ENCODE measurements at places on chromosomes 12 and 14.

- peak; percentile 76 for DNase-seq
Observed at GRCh38 chr14:77022236-77022852, 6.2 kb downstream of the IRF2BPL start.

- no peak for DNase-seq
Observed at GRCh38 chr14:55073856-55074255, 22.4 kb downstream of the MAPK1IP1L start.

DNA sequence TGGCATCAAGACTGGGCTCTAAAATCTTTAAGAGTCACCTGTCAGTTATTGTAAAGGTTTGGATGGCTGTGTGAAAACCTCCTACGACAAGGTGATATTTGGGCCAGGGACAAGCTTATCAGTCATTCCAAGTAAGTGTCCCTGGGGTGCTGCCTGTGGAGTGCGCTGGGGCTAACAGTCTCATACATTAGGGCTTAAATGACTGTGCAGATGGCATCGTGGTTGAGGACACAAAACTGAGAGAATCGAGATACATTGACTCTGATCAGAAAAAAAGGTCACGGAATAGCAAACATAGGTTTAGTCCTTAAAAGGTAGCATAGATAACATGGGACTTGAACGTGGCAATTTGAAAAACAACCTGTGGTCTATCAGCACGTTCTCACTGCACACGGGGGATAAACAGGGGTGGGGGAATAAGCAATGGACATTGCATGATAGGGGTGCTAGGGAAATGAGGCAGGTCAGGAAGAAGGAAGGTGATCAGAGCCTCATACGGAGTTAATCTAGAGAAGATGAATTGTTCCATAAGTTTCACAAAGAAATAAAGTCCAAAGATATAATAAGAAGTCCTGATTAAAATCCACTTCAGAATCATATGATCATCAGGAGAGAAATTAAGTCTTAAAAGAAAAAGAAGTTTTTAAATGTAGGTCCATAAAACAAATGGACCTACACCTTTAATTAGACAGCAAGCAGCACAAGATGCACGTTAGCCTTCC lies 100.3 kb downstream of the DAD1 start:
- no peak for DNase-seq

DNA sequence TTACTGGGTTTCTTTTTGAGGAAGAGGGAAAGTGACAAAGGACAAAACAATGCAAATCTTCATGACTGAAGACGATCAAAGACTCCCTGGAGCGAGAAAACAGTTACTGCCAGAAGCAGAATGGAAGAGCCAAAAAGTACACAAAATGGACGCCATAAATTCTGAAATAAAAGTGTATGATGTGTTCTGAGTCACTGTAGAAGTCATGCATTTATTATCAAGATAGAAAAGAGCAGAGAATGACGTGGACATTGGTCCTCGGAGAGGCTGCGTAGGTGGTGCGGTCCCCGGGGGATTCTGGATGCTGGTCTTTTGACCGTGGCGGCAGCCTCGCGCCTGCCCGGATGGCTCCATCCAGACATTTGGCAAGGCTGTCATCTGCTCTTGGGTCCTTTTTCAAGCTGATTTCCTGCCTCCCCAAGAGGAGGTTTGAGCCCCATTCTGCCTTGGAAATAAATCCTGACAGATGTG lies 52.8 kb downstream of the C14orf132 start:
- no peak for DNase-seq

DNA sequence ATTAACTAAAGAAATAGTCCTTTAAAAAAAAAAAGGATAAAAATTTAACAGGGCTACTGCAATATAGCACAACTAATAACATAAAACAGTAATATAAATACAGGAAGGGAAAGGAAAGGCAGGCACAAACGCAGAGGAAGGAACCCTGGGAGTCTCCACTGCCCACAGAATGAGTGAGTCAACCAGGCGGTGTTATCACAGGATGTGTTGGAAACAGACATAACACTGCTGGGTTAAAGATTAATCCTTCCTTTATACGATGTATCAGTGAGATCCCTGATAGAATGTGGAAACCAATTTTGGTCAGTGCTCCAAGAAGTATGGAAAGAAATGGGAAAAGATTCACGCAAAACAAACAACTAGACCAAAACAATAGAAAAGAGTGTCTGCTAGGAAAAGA lies 47.9 kb downstream of the FGD6 start:
- peak; percentile 95 for DNase-seq

GRCh38 chr12:48286665-48287064 lies 64.1 kb downstream of the ZNF641 start:
- DNase-seq: peak; percentile 64

- DNase-seq: no peak
Observed at GRCh38 chr12:93336291-93336741, 41.4 kb upstream of the NUDT4 start.

GRCh38 chr12:89424389-89424788 lies 72.1 kb upstream of the DUSP6 start:
- DNase-seq: no peak

- DNase-seq: no peak
Observed at GRCh38 chr14:77316872-77317301, 3.8 kb downstream of the POMT2 start.

GRCh38 chr12:12717586-12718380 lies 615 bp downstream of the CDKN1B start:
- DNase-seq: peak; percentile 78

DNA sequence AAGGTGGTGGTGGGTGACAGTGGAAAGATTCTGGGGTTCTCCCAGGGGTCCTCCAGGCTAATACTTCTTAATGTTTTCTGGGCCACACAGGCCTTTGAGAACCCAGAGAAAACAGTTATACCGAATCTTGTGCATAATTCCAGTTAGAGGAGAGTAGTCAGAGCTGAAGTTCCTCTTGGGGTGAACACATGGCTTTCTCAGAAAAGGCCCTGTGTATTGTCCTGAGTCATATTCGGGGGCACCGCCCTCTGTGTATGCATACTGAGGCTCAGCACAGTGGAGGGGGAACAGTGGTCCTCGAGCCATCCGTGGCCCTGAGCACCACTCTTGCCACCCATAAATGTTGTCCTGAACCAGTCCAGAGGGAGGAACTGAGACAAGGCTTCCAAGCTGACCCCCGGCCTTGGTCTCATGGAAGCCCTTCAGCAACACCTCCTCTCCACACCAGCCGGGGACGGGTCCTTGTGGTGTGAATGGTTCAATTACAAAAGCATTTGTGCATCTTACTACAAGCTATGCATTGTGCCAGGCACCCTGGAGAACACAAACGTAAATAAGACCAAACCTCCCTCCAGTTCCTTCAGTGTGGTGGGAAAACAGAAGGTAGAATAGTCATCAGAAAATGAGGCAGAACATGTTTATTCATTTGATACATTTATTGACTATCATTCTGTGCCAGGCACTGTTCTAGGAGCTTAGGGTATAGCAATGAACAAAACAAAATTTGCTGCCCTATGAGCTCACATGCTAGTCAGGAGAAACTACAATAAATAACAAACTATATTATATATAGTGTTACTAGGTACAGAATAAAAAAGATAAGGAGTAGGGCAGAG lies 9.9 kb downstream of the DHRS2 start:
- no peak for DNase-seq

DNA sequence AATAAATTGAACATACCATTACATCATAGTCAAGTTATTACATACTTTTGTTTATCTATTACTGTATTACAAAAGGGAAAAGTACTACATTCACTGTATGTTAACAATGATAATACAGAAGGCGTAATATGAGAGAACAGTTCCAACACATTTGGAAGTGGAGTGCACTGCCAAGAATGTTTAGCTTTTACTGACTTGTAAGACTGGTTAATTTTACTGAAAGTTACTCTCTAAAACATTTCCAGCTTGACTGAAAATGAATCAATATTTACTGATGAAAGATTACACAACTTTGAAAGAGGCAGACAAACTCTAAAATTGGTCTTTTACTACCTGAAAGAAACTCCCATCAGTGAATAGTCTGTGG lies 728.5 kb downstream of the FSCB start:
- peak; percentile 11 for DNase-seq

GRCh38 chr12:123743002-123743401 lies 19.1 kb upstream of the DNAH10 start:
- no peak for DNase-seq

GRCh38 chr14:93944348-93945069 lies 17.4 kb downstream of the FAM181A start:
- DNase-seq: no peak

DNA sequence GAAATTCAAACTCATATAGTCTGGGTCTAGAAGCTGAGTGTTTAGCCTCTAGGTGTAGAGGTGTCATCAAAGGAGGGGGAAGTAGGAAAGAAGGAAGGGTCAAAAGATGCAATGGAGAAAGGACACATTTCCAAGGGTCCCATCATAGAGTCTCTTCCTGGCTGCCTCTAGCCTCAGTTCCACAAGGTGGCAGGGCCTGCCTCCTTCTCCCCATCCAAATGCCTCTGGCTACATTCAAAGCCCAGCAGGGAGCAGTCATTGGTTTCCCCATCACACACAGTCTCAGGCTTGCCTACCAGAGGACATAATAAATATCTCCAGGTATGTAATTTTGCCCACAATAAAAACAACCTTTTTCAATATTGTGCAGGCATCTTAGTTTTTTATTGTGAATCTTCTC lies 2.1 kb upstream of the CCT2 start:
- DNase-seq: peak; percentile 55

DNA sequence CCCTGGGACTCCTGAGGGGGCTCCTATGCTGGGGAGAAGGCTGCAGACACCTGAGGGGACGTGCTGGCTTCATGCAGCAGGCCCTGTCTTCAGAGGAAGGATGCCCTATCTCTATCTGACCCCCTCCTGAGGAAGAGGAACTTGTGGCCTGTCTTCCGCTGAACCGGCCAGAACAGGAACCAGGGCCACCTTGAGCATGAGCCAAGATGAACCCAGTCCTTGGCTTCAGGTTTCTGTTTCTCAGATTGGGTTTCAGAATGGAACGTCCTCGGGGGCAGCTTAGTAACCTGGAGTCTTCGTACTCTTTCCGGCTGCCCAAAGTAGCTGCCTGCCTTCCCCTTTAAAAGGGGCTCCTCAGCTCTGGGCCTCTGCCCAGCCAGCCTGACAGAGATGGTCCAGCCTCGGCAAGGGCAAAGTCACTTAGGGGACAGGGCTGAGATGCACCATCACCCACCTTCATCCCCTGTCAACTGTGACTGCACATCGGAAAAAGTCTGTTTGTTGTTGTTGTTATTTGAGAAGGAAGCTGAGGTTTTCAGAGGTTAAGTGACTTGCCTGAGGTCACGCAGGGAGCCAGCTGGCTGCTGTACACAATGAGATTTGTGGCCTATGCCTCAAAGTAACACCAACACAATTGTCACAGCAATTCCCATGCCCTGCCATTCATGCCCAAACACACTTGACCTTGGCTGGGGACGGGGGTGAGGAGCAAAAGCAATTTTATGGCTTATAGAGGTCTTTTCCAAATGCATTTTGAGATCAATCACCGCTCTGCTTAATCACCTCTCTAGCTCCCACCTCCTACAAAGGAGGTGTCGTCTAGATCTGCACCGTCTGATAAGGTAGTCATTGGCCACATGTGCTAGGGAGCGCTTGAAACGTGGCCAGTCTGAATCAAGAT lies 13.4 kb downstream of the ASB2 start:
- DNase-seq: peak; percentile 47

DNA sequence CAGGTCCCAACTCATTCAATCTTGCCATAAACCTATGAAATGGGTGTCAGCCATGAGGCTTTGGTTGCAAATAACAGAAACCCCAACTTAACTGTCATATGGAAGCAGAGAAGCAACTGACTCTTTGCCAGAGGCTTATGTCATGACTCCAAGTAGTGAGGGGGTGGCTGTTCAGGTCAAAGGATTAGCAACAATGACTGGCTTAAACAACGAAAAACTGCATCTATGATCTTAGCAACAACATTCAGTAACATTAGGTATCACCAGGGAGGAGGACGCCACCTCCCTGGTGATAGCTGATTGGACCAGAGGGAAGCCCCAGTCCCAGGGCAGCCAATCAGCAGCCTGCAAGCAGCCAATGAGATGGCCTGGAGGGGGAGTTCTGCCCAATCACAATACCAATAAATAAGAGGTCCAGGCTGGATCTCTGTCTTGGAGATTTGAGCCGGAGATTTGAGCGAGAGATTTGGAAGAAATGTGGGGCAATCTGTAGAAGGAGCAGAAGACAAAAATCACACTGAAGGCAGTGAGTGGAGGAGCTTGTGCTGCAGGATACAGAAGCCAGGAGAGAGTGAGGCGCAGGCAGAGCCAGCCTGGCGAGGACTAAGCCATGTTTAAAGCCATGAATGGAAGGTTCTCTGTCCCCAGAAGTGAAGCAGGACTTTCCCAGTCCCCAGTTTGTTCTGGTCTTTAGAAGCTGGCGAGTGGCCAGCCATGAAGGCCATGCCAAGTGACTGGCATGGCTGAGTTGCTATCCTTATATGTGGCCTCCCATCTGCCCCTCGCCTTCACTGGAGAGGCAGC lies 93.3 kb downstream of the CALM1 start:
- DNase-seq: no peak

- no peak for DNase-seq
Observed at GRCh38 chr14:73661872-73662271, 17.1 kb downstream of the DNAL1 start.

DNA sequence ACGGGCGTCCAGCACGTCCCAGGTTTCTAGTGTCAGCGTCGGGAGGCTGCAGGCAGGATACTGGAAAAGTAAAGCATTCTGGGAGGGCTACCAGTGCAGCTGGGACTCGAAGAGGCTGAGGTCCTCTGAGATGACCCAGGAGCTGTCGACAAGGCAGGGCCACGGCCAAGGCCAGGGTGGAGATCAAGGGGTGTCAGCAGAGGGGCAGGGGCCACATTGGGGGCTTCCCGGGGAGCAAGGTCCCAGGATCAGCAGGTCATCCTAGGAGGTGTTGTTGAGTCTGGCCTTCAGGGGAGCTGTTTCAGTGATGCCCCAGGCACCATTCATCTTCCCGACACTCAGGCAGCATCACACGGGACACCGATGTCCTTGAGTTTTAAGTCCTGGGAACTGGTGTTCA lies 377.8 kb upstream of the SFSWAP start:
- no peak for DNase-seq

DNA sequence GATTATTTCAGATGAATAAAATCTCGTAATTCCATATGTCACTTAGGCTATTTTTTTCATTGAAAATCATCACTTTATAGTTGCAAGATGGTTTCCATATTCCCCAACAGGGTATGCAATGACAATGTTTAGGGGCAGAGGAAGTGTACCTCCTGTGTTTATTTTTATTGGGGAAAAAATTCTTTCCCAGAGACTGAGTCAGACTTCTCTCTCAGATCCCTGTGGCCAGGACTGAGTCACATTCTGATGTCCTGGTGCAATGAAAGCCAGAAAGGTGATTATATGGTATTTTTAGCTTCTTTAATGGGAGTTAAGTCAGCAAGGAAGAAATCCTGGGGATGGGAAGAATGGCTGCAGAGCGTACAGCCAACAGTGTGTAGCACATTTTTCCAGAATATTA lies 196.9 kb upstream of the ALG10 start:
- no peak for DNase-seq
